Activated T-cell treated with anti-CD3 and anti-CD28 coated beads, Interleukin-2, amount 50 U/mL, for 72 hours (primary cell): ENCODE measurements at places on chromosomes 3 and 15. TPM values are rescaled to one million over a fixed set of nuclear protein-coding genes. Genes with fewer than 3 reads are reported as not detected.

- DNase-seq, result no peak
- H3K36me3 ChIP-seq, result no peaks in the 10 kb centered on the region
- H3K27me3 ChIP-seq, result peaks cover 39% of the 10 kb centered on the region
- no peak overlapping the region for H3K27ac ChIP-seq
These were observed 62.0 kb upstream of the CSTA start for GRCh38 chr3:122263058-122263457.

- H3K4me1 ChIP-seq, result no peaks in the 10 kb centered on the region
- no peak for DNase-seq
- H3K36me3 ChIP-seq, result no peaks in the 10 kb centered on the region
- H3K27ac ChIP-seq, result no peak overlapping the region
These were observed 339.5 kb upstream of the DNAJC19 start for GRCh38 chr3:181329024-181329423.

- no peak overlapping the region for H3K27ac ChIP-seq
- no peaks in the 10 kb centered on the region for H3K4me1 ChIP-seq
- H3K27me3 ChIP-seq, result no peaks in the 10 kb centered on the region
- no peak overlapping the region for H3K4me3 ChIP-seq
These were observed 37.9 kb upstream of the TSC22D2 start for GRCh38 chr3:150370122-150370602.

DNA sequence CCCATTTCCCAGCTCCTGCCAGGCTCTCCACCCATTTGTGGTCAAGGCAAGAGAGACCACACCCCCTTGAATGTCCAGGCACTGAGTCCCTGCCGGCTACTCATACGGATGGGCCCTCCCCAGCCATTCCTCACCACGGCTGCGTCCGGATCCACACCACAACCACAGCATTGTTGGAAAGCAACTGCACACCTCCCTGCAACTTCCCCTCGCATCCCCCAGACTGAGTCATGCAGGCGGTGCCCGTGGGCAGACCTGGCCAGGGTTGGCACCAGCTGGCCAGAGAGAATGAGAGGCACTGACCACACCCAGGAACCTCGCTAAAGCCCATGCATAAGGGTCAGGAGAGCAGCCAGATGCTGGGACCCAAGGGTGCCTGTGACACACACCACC lies 30.5 kb downstream of the LOXL1 start:
- H3K27me3 ChIP-seq, result no peaks in the 10 kb centered on the region
- H3K36me3 ChIP-seq, result no peaks in the 10 kb centered on the region
- no peak overlapping the region for H3K4me3 ChIP-seq
- no peak overlapping the region for H3K27ac ChIP-seq

DNA sequence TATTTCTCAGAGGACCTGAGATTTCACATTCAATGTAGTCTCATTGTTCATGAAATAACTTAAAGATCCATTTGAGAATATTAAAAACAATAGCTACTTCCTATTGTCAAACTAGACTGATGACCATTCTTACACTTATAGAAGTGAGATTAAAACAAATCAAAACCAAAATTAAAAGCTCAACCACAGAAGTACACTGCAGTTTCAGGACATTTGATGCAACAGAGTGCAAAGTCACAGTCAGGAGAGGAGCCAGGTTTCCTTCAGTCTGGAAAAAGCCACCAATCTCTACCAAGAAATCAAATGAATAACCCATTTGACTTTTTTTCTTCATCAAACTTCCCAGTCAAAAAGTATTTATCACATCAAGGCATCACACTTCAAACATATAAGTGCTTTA lies 5.5 kb downstream of the CCPG1 start:
- no peak for DNase-seq
- peak overlapping the region; percentile 84 for H3K4me3 ChIP-seq
- peaks cover 3% of the 10 kb centered on the region for H3K36me3 ChIP-seq

GRCh38 chr15:96035091-96035490 lies 295.4 kb upstream of the NR2F2 start:
- no peak for DNase-seq
- peaks cover 12% of the 10 kb centered on the region for H3K4me1 ChIP-seq
- no peak overlapping the region for H3K27ac ChIP-seq
- peaks cover 86% of the 10 kb centered on the region for H3K27me3 ChIP-seq
- H3K36me3 ChIP-seq, result no peaks in the 10 kb centered on the region

- peaks cover 11% of the 10 kb centered on the region for H3K4me1 ChIP-seq
- no peak for DNase-seq
- H3K4me3 ChIP-seq, result no peak overlapping the region
- H3K27ac ChIP-seq, result peak overlapping the region; percentile 4
- peaks cover 10% of the 10 kb centered on the region for H3K36me3 ChIP-seq
These were observed 91.5 kb downstream of the IL1RAP start for GRCh38 chr3:190605385-190605784.

DNA sequence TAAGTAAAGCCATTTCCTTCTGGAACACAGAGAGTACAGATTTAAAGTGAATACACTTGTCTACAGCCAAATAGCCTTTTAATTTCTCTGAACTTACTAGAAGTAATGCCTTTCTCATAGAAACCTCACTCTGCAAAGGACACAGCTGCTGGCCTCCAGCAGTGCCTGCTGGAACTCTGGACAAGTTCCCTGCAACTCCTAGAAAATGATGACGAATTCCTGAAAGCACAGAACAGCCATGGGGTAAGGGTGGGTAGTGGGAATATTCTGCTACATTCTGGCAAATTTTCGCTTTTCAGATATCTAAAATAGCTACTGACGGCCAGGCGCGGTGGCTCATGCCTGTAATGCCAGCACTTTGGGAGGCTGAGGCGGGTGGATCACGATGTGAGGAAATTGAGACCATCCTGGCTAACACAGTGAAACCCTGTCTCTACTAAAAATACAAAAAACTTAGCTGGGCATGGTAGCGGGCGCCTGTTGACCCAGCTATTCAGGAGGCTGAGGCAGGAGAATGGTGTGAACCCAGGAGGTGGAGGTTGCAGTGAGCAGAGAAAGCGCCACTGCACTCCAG lies 34.4 kb downstream of the RYK start:
- H3K4me1 ChIP-seq, result peaks cover 44% of the 10 kb centered on the region
- H3K27ac ChIP-seq, result no peak overlapping the region
- DNase-seq, result no peak
- no peaks in the 10 kb centered on the region for H3K27me3 ChIP-seq
- H3K36me3 ChIP-seq, result no peaks in the 10 kb centered on the region

- no peak overlapping the region for H3K27ac ChIP-seq
- peaks cover 3% of the 10 kb centered on the region for H3K36me3 ChIP-seq
- DNase-seq, result no peak
- H3K27me3 ChIP-seq, result peaks cover 21% of the 10 kb centered on the region
- H3K4me3 ChIP-seq, result no peak overlapping the region
These were observed 23.1 kb downstream of the PLSCR5 start for GRCh38 chr3:146581951-146582467.

GRCh38 chr15:47041301-47041700 lies 676.0 kb upstream of the SEMA6D start:
- no peaks in the 10 kb centered on the region for H3K4me1 ChIP-seq
- H3K4me3 ChIP-seq, result no peak overlapping the region
- no peak for DNase-seq
- no peak overlapping the region for H3K27ac ChIP-seq
- no peaks in the 10 kb centered on the region for H3K36me3 ChIP-seq

DNA sequence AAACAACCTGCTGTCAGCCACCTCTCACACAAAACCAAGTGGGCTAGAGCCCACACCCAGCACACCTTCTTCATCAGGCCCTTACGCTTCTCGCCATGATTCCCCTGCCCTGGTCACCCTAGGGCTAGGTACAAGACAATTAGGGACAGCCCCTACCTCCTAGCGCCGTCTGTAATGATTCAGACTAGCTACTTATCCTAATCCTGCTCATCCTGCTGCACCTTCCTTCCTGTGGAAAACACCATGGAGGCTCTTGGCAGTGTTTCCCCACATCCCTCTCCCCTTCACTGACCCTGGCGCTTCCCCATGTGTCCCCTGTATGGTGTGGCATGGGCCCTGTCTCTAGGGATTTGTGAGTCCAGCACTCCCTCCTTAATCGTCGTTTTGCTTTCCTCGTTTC lies 39.6 kb upstream of the ICE2 start:
- H3K4me3 ChIP-seq, result no peak overlapping the region
- H3K27ac ChIP-seq, result no peak overlapping the region
- H3K27me3 ChIP-seq, result no peaks in the 10 kb centered on the region

- H3K4me3 ChIP-seq, result no peak overlapping the region
- H3K4me1 ChIP-seq, result no peaks in the 10 kb centered on the region
- H3K36me3 ChIP-seq, result peaks cover 9% of the 10 kb centered on the region
- DNase-seq, result no peak
These were observed 65.9 kb upstream of the POMGNT2 start for GRCh38 chr3:43171748-43172147.

GRCh38 chr15:96737408-96737807 lies 406.9 kb downstream of the NR2F2 start:
- no peaks in the 10 kb centered on the region for H3K36me3 ChIP-seq
- H3K27ac ChIP-seq, result no peak overlapping the region
- no peak for DNase-seq
- H3K27me3 ChIP-seq, result no peaks in the 10 kb centered on the region
- H3K4me3 ChIP-seq, result no peak overlapping the region

GRCh38 chr3:123085932-123086627 lies 19.3 kb downstream of the PDIA5 start:
- no peaks in the 10 kb centered on the region for H3K36me3 ChIP-seq
- DNase-seq, result no peak
- H3K27ac ChIP-seq, result no peak overlapping the region
- H3K4me3 ChIP-seq, result no peak overlapping the region

Gene GUCA1C
- not detected for total RNA-seq

Gene MKRN2OS
- total RNA-seq, result not detected

Gene CACNA2D2
- 3.3 TPM for total RNA-seq

Gene PXK
- 76.1 TPM for total RNA-seq

Gene FGD5
- total RNA-seq, result not detected
